ENCODE measurements at places on chromosomes 7 and 10.

DNA sequence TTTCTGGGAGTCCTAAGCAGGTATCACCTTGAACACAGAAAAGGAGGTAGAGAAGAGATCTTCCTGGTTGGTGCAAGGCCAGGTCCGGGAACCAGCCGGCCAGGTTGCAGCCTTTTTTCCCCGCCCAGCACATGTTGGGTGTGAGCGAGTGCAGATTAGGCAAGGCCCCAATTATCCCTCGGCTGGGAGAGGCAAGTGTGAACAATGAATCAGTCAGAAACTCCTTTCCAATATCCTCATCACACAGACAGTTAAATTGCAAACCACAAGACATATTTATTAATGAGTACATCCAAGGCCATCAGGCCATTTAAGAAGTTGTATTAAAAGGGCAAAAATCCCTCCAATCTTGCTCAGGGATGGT is 115.0 kb upstream of the AFAP1L2 start:
- DNase-seq, result no peak

DNA sequence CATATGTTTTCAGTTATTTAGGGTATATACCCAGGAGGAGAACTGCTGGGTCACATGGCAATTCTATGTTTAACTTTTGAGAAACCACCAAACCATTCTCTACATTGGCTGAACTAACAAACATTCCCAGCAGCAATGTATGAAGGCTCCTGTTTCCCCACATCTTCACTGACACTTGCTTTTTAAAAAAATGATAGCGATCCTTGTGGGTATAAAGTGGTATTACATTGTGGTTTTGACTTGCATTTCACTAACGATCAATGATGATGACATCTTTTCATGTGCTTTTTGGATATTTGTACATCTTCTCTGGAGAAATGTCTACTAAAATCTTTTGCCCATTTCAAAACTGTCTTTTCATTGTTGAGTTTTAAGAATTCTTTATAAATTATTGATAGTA is 51.2 kb upstream of the ANAPC16 start:
- no peak for DNase-seq

GRCh38 chr7:128833148-128833945 is 3.1 kb downstream of the FLNC start:
- DNase-seq, result no peak

GRCh38 chr7:96952974-96953391 is 52.4 kb upstream of the DLX6 start:
- no peak for DNase-seq

DNA sequence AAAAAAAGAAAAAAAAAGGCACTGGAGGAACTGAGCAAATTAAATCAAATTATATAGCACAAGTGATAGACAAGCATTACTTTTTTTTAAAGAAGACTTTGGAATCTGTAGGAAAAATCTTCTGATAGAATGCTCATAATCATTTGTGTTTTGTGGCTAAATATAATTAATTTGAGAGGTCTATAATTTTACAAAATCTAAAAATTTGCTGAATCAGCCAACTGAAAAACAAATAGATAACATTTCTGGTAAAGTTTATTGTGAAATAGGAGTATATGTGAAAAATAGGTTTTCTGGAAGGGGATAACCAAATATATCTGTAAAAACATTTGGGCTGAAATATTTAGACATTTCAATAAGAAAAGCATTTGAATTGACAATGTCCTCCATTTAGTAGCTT is 844.9 kb upstream of the COBL start:
- no peak for DNase-seq

- DNase-seq, result no peak
These were observed 158.8 kb upstream of the INHBA start for GRCh38 chr7:41861642-41862041.

DNA sequence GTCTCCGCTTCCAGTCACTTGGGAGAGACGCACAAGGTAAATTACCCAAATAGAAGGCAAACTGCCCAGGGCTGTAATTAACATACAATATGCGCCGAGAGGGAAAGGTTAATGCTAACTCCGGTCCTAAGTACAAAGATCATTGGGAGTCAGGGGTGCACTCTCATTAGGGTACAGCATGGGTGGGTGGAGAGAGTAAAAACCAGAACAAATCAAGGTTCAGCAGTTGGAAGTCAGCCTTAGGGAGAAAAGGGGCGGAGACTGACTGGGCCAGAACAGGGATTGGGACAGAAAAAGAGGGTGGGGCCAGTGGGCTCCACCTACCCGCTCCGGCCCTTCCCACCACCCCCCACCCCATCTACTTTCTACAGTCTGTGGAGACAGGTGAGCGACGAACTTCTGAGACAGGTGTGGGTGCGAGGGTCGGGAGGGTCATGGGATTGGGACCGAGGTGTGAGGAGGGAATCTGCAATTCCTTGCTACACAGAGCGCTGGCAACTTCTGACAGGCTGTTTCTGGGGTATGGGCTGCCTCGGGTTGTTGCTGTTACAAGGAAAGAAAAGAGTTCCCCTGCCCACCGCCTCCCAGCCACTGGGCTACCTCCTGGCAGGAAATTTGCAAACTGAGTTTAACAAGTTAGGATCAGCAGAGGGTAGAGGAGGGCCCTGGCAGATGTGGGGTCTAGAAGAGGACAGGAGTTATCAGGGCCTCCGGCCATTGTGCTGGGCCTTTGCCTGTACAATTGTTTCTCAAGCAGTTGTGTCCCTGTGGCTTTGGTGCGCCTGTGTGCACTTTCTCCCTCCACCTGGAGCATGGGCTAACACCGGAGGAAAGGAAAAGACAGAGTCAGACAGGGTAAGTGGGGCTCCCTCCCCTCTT is at the start of gene TMEM139:
Gene TMEM139 (plus strand): TSS at position 368 of the 879 bp plus-strand sequence. CDS start 1,000 bp downstream, outside the sequence.
- no peak for DNase-seq

DNA sequence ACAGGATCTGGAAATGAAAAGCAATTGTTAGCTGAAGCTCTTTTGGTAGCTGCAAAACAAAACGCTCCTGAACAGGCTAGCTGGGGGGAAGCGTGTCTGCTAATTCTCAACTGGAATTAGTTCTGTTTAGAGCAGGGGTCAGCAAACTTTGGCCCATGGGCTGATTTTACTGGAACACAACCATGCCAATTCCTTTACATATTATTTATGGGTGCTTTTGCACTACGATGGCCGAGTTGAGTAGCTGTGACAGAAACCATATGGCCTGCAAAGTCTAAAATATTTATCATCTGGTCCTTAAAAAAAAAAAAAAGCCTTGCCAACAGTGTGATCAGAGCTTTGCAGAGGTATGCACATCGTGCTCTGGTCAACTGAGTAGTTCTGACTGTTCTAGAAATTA is 108.4 kb upstream of the PDLIM1 start:
- DNase-seq, result no peak

Measured in CD8-positive, alpha-beta T cell (primary cell).